ENCODE measurements at places on chromosomes 2 and 18. TPM values are rescaled to one million over a fixed set of nuclear protein-coding genes. Genes with fewer than 3 reads are reported as not detected.
A peak's percentile ranks its signal among the peaks of the same experiment; 100 is the strongest.

DNA sequence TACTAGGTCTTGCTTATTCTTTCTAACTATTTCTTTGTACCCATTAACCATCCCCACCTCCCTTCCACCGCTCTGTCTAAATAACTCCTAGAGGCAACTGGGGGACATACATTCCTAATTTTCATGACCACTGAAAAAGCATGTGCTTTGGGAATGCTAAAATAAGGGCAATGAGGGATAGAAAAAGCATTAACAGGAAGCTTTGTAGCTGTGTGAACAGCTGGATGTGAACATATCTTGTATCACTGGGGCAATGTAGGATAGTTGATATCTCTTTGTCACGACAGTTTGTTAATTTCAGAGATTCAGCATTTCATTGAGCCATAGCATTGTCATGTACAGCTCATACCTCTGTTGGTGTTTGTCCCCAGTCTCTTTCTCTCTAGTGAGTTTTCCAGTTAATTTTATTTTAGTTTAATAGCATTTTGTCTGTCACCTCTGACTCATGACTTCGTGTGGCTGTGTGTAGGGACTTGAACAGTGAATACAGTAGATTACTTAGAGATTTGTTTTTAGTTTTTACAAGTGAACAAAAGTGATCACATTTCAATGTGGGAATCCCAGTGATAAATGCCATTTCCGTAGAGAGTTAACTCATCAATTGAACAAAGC is 230.3 kb upstream of the NRP2 start:
- H3K27ac ChIP-seq, result no peak overlapping the region
- no peak overlapping the region for H3K4me3 ChIP-seq
- H3K36me3 ChIP-seq, result no peaks in the 10 kb centered on the region
- no peaks in the 10 kb centered on the region for H3K4me1 ChIP-seq
- no peak for DNase-seq

DNA sequence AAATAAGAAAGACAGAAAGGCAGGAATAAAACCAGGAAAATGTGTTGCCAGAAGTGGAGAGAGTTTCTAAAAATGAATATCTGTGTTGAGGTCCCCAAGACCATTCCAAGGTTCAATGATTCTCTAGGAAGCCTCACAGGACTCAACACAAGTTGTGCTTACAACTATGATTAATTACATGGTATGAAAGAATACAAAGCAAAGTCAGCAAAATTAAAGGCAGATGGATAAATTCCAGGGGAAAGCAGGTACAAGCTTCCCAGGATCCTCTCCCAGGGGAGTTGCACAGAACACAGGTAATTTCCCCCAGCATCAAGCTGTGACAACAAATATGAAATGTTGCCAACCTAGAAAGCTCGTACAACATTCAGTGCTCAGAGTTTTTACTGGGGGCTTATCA is 154.4 kb upstream of the HNMT start:
- no peak for DNase-seq
- no peaks in the 10 kb centered on the region for H3K27me3 ChIP-seq
- H3K4me1 ChIP-seq, result no peaks in the 10 kb centered on the region
- no peak overlapping the region for H3K27ac ChIP-seq

DNA sequence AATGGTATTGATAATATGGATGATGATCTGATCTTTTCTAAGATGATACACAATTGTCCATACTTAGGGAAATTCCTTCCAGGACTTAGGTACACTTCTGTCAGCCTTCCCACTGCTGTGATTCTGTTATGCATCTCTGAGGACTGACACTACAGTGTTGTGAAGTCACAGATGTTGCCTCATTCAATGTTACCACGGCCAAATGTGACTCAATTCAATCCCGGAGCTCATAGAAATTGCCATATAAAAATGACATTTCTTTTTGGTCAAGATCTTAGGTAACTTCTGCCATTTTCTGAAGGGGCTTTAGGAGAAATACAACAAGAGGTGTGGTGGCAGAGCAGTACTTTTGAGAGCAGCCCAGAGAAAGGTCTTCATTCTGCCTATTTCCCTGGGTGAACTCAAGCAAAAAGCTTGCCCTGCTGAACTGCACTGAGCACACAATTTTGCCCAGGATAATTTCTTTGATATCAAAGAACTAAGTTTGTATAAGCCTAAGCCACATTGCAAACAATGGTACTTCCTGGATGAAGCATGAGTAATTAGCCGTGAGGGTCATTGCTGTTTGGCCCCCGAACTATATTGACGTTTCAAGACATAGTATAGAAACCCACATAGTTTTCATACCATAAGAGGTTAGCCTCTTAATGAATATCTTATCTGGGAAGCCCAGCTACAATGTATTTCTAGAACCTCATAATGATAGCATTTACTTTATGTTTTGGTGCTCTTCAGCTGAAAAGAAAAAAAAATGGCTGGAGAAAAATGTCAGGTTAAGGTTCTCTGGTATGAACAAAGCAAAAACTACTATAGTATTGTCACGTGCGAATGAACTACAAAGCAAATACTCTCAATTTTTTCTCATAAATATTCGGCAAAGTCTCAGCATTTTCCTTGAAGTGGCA is 437.4 kb downstream of the MEIS1 start:
- H3K4me1 ChIP-seq, result peaks cover 60% of the 10 kb centered on the region
- H3K27ac ChIP-seq, result peak overlapping the region; percentile 94
- H3K36me3 ChIP-seq, result no peaks in the 10 kb centered on the region
- no peak overlapping the region for H3K4me3 ChIP-seq

The CTAGE1 gene
- total RNA-seq, result not detected

- peaks cover 14% of the 10 kb centered on the region for H3K27me3 ChIP-seq
- no peaks in the 10 kb centered on the region for H3K4me1 ChIP-seq
- H3K4me3 ChIP-seq, result no peak overlapping the region
- no peak overlapping the region for H3K27ac ChIP-seq
- no peak for DNase-seq
- H3K36me3 ChIP-seq, result no peaks in the 10 kb centered on the region
These were observed 132.9 kb downstream of the NR4A2 start for GRCh38 chr2:156199588-156199987.

The TTR gene
- total RNA-seq, result not detected

DNA sequence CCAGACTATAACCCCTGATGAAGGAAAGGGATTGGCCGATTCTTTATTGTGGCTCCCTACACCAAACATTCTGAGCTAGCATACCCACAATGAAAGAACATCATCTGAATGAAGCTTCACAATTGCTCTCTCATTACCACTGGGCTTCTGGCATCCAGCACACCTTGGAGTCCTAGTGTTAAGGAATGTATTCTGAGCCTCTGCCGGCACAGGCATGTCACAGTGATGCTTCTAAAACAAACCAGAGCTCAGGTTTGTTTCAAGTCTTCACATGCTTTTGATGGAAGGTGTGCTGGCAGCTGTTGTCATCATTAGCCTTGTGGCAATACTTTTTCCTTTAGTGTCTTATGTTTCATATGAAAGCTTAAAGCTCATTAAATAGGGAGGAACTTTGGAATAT is 76.3 kb upstream of the RBBP8 start:
- no peaks in the 10 kb centered on the region for H3K4me1 ChIP-seq
- no peaks in the 10 kb centered on the region for H3K36me3 ChIP-seq
- H3K4me3 ChIP-seq, result no peak overlapping the region
- no peaks in the 10 kb centered on the region for H3K27me3 ChIP-seq

DNA sequence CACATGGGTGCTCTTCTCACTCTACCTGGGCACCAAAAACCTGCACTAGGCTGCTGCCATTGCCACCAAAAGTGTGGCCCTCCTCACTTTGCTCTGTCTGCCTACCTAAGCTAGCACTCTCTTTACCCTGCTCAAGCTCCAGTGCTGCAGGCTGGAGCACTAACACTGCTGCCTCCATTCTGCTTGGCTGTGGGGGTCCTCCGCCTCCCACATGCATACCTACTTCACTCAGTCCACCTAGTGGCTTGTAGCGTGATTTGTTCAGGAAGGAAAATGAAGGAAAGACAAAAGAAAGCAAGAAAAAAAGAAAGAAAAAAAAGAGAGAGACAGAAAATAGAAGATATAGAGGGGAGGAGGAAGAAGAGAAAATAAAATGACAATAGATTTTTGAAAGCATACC is 1339.4 kb upstream of the CHAC2 start:
- H3K4me1 ChIP-seq, result no peaks in the 10 kb centered on the region
- H3K4me3 ChIP-seq, result no peak overlapping the region
- no peak for DNase-seq
- H3K36me3 ChIP-seq, result no peaks in the 10 kb centered on the region
- no peak overlapping the region for H3K27ac ChIP-seq

The DYNAP gene
- not detected for total RNA-seq

DNA sequence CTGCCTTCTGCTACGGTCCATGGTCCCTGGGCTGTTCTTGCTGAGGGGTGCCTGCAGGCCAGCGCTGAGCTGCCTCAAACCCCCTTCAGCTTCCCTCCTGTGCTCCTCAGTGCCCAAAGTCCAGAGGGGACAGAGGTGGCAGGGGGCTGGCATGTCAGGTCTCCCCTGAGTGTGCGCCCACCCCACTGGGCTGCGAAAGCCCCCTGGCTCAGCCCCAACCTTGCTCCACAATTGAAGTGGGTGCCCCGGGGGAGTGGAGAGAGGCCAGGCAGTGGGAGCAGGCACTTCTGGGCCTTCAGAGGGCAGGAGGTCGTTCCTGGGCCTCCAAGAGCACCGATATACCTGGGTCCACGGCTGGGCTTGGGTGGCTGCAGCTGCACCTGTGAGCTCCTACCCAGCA is 548.7 kb upstream of the FAM98A start:
- H3K27ac ChIP-seq, result no peak overlapping the region
- H3K27me3 ChIP-seq, result no peaks in the 10 kb centered on the region
- H3K4me1 ChIP-seq, result no peaks in the 10 kb centered on the region
- no peak for DNase-seq
- H3K36me3 ChIP-seq, result no peaks in the 10 kb centered on the region
- H3K4me3 ChIP-seq, result no peak overlapping the region

DNA sequence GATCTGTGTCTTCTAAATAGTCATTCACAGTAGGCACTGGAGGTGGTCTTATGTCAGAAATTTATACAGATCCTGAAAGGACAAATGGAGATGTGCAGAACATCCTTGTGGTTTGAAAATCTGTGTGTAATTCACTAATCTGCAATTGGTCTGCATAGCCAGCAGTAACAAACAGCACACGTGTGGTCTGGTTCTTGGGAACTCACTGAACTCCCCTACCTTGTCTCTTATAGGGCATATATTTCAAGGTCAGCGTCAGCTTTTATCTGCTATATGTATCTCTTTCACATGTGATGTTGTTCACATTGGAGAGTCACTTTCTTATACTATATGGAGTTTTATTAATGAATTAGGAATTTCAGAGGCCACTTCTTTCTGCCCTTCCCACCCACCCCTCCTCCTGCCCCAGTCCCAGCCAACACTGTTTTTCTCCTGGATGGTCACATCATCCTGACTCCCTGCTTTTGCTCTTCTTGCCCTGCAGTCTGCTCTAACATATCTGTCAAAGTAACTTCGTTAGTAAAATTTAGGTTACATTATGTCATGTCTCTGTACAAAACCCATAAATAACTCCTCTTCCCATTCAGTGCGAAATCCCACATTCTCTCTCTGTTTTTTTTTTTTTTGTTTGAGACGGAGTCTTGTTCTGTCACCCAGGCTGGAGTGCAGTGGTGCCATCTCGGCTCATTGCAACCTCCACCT is 35.4 kb upstream of the CABYR start:
- no peaks in the 10 kb centered on the region for H3K36me3 ChIP-seq
- no peaks in the 10 kb centered on the region for H3K27me3 ChIP-seq
- no peak for DNase-seq
- H3K4me1 ChIP-seq, result no peaks in the 10 kb centered on the region
- no peak overlapping the region for H3K4me3 ChIP-seq

GRCh38 chr18:1018181-1018681 is 113.6 kb downstream of the ADCYAP1 start:
- H3K4me1 ChIP-seq, result peaks cover 4% of the 10 kb centered on the region
- no peak overlapping the region for H3K4me3 ChIP-seq
- no peak for DNase-seq
- H3K36me3 ChIP-seq, result no peaks in the 10 kb centered on the region
- peaks cover 65% of the 10 kb centered on the region for H3K27me3 ChIP-seq

DNA sequence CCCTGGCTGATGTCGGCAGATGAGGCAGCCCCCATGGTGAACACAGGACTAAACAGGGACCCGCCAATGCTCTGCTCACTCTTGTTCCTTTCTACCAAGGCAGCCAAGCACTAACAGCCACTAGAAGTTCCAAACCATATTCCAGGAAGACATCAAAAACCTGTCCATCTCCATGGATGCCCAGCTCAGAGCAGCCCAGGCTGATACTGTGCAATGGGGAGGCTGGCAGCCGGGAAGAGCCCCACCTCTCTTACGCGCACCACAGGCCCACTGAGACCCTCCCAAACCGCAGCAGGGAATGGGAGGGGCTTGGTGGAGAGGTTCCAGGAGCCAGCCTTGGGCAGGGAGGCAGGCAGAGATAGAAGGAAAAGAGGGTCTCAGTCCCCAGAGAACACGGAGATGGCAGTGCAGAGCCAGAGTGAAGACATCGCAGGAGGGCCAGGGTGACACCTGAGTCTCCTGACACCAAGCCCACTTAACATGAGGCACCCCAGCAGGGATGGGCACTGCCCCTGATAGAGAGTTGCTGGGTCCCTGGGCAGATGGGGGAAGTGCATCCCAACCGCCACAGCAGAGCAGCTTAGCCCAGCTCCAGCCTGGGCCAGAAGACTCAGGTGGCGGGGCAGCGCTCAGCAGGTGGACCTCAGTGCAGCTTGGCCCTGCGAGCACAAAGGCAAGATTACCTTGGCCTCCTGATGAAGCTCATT is 3.4 kb downstream of the HS6ST1 start:
- no peaks in the 10 kb centered on the region for H3K27me3 ChIP-seq
- no peak for DNase-seq
- H3K36me3 ChIP-seq, result peaks cover 3% of the 10 kb centered on the region
- peak overlapping the region; percentile 90 for H3K4me3 ChIP-seq
- peaks cover 31% of the 10 kb centered on the region for H3K4me1 ChIP-seq
- H3K27ac ChIP-seq, result no peak overlapping the region

Data from A673 (cell line).